D341Med (cell line): ENCODE measurements at places on chromosomes 16 and 17.

- no peak for DNase-seq
Measured at GRCh38 chr17:75571197-75571884, 16.3 kb upstream of the MYO15B start.

- DNase-seq = no peak
Measured at GRCh38 chr16:12651765-12652512, 151.7 kb downstream of the CPPED1 start.

GRCh38 chr16:71669926-71670536 lies 44.0 kb downstream of the MARVELD3 start:
- DNase-seq = no peak

GRCh38 chr17:72816406-72816805 lies 276.1 kb downstream of the SLC39A11 start:
- DNase-seq = no peak

DNA sequence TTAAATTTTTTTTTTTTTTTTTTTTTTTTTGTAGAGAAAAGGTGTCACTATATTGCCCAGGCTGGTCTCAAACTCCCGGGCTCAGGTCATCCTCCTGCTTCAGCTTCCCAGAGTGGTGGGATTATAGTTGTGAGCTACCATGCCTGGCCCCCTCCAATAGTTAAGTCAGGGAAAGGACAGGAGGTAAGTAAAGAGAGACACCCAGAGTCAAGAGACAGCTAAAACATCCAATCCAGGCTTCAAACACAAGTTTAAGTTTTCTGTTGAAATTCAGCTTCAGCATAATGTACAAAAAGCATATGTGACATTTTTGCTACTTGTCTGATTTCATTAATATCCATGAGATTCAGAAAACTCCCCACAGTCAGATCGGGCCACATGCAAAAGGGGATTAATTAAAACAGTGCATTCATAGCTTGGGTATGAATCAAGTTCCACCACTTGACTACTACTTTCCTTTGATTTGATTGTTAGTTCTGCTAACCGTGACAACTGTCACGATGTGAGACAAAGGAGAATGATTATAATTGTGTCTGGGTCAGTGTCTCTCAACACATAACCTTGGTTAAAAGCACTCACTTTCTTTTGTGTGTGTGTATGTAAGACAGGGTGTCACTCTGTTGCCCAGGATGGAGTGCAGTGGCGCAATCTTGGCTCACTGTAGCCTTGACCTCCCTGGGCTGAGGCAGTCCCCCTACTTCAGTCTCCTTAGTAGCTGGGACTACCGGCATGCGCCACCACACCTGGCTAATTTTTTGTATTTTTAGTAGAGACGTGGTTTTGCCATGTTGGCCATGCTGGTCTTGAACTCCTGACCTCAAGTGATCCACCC lies 184.9 kb downstream of the PARN start:
- no peak for DNase-seq

- DNase-seq = no peak
Measured at GRCh38 chr17:68249354-68249765, 1.5 kb downstream of the AMZ2 start.

- no peak for DNase-seq
Measured at GRCh38 chr17:82311971-82312370, 5.4 kb downstream of the CD7 start.

DNA sequence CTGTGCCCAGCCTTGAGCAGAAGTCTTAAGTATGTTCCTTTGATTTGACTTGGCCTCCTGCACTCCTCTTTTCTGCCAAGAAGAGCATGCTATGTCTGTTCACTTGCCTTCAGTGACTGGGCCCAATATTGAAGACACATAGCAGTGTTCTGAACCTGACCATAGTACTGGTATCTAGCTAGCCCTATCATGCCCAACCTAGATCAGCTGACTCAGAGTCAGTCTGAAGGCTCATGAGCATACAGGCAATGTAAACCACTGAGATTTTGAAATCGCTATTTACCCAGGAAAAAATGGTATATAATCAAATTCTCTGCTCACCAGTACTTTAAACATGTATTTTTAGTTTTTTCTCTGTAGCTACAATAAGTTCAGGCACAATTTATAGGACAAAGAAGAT lies 129.4 kb downstream of the TANC2 start:
- no peak for DNase-seq

GRCh38 chr17:57735707-57736106 lies 9.4 kb downstream of the CCDC182 start:
- no peak for DNase-seq

DNA sequence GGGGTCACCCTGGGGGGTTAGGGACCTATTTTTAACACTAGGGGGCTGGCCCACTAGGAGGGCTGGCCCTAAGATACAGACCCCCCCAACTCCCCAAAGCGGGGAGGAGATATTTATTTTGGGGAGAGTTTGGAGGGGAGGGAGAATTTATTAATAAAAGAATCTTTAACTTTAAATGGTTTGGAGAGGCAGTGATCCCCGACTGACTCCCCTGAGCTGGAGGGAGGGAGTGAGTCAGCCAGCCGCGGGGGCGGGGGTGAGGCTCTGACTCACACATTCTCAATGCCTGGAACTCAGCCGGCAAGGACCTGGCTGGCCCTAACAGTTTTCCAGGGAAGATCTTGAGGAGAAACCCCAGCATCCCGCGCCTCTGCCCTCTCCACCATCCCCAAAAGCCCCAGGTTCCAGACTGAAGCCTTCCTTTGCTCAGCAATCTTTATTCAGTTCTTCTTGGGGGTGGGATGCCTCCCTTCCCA lies 1.5 kb downstream of the HCFC1R1 start:
- DNase-seq = no peak

DNA sequence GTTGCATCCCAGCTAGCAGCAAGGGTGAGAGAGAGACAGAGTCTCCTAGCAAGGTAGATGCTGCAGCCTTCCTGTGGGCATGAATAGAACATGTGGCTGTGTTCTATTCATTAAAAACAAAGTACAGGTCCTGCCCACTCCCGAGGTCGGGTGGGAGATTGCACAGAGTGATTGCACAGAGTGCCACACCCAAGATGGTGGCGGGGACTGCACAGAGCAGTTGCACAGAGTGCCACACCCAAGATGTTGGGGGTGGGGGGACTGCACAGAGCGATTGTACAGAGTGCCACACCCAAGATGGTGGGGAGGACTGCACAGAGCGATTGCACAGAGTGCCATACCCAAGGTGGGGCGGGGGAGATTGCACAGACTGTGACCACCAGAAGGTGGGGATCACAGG lies 410.8 kb upstream of the EEF2KMT start:
- no peak for DNase-seq

GRCh38 chr17:47843391-47843730 lies 2.3 kb upstream of the SCRN2 start:
- DNase-seq = peak; percentile 50

- no peak for DNase-seq
Measured at GRCh38 chr17:81909966-81910839, 996 bp downstream of the PCYT2 start.

GRCh38 chr16:24689128-24689527 lies 40.3 kb upstream of the TNRC6A start:
- DNase-seq = peak; percentile 70

DNA sequence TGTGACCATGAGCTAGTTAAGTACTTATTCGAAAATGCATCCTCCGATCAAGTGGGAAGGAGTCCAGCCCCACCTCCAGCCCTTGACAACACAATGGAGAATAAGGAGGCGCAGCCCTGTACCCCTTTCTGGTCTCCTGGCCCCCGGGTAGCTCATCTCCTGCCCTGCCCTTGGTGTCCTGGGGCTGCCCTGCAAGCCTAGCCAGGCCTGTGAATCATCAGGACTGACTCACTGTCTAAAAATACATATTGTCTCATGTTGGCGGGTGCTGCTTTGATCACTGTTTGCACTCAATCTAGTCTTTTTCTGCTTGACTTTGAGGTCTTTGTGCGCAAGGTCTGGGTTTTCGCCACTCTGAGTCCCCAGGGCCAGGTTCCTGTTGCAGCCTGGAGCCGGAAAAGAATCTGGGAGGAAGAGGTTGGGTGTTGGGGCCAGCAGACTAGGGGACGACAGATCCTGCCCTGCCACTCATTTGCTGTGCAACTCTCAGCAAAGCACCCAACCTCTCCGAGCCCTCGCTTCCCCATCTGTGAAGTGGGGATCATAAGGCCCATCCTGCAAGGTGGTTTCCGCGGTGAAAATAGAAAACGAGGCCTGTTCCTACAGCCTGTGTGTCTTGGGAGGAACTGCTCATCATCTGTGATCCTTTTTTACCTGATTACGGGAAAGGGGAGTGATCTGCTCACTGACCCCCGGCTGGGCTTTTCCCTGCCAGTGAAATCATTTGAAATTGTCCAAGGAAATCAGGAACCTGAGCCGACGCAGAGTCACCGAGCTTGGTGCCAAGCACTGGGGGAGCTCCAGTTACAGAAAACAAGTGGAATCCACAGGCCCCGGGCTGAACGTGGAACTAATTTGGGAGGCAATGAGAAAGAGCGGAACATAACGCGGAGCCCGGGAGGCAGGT lies 230.4 kb downstream of the PARN start:
- DNase-seq = no peak

GRCh38 chr17:82947051-82947991 lies 107.5 kb upstream of the ZNF750 start:
- DNase-seq = no peak

DNA sequence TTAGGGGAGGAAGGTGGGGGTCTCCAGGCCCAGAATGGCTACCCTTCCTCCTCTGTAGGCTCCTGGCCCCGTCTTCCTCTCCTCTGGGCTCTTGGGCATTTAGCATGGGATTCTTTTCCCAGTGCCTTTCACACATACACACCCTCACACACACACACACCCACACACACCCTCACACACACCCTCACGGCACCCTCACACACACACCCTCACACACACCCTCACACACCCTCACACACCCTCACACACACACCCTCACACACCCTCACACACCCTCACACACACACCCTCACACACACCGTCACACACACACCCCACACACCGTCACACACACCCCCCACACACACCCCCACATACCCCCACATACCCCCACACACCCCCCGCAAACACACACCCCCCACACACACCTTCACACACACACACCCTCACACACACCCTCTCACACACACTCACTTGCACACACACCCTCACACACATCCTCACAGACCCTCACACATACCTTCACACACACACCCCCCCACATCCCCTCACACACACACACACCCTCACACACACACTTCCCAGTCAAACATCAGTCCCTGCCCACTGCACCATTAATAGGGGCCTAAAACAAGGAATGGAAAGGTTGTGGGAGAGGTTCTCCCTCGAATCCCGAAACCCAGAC lies 845 bp downstream of the SGCA start:
- DNase-seq = no peak

DNA sequence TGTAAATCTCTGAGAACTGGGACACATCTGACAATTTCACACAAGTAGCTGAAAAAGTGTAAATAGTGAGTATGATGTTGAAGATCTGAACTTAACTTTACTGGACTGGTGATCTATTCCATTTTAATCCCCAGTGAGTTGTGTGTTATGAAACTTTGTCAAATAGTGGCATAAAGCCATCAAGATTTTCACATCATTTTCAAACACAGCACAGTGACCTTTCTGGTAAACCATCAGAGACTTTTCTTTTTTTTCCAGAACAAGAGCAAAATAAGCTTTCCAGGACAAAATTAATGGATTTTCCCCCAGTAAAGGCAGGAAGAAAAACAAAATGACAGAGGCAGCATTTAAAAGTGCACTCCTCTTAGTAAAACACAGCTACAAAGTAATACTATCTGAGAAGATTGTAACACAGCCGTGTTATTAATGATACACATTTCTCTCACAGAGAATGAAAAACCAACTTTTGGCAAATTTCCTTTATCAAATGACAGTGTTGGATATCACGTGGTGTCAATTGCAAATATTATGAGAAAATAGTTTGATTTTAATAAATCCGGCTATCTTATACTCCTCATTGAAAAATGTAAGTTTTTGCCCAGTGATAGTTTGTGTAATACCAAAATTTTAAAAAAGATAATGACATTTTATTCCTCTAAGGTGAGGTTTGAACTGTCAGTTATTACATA lies 16.8 kb upstream of the COL1A1 start:
- no peak for DNase-seq

DNA sequence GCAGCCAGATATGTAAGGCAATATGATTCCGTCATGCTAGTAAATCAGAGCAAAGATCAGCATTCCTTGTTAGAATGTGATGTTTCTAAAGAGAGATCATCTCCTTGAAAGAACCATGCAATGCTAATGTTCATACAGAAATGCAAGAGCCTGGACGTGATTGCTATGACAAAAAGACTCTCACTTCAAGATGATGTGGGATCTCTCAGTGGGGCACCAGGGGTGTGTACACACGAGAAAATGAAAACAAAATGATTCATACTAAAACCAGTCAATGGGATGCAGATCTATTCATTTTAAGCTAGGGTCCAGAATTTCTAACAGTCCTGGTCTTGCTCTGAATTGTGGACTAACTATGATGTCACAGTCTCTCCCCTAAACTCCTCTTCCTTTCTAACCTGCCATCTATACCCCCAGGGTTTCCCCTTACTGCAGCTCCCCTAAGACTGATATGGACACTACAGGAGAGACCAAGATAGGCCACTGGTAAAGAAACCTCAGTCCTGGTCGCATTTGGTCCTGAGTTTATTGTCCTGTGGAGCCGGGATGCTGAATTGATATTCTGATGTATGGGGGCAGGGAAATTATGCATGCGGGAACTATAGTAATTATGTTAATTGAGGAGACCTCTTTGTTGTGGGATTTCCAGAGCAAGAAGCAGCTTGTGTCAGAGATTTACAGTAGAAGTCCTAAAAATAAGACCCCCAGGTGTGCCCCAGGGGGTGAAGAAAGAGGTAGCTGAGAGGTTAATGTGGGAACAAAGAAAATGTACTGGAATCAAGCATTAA lies 179.0 kb downstream of the PMP22 start:
- DNase-seq = no peak

- DNase-seq = no peak
Measured at GRCh38 chr16:49911430-49911829, 55.5 kb upstream of the ZNF423 start.

GRCh38 chr16:85321509-85322271 lies 209.4 kb upstream of the CIBAR2 start:
- DNase-seq = no peak
